ENCODE measurements at places on chromosomes 1 and 21.
A peak's percentile ranks its signal among the peaks of the same experiment; 100 is the strongest.

GRCh38 chr1:86114816-86115400, 41.7 kb downstream of the COL24A1 start:
- no peak overlapping the region for H3K4me3 ChIP-seq
- no peaks in the 10 kb centered on the region for H3K4me1 ChIP-seq
- H3K36me3 ChIP-seq: no peaks in the 10 kb centered on the region
- no peak overlapping the region for H3K27ac ChIP-seq
- no peaks in the 10 kb centered on the region for H3K27me3 ChIP-seq
- DNase-seq: no peak

DNA sequence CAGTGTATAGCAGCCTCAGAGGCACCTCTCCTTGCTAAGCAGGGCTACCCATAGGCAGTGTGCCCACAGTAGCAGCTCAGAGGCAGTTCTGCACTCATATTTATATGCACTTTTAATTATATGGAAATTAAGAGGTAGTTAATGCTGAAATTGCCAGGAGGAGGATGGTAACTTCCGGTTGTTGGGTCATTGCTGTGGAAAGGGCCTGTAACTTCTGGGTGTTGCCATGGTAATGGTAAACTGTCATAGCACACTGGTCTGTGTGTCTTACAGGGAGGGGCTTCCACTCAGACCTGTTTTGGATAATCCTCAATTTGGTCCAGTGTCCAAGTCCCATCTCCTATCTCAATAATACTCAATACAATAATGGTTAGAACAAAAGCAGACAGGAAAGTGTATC, 7.6 kb downstream of the CFH start:
- no peak overlapping the region for H3K4me3 ChIP-seq
- H3K27me3 ChIP-seq: no peaks in the 10 kb centered on the region
- H3K4me1 ChIP-seq: peaks cover 12% of the 10 kb centered on the region
- H3K27ac ChIP-seq: no peak overlapping the region

- peaks cover 11% of the 10 kb centered on the region for H3K4me1 ChIP-seq
- H3K4me3 ChIP-seq: no peak overlapping the region
- no peaks in the 10 kb centered on the region for H3K36me3 ChIP-seq
- no peak for DNase-seq
- no peaks in the 10 kb centered on the region for H3K27me3 ChIP-seq
These were observed 341.1 kb downstream of the TGFB2 start for GRCh38 chr1:218686258-218686657.

DNA sequence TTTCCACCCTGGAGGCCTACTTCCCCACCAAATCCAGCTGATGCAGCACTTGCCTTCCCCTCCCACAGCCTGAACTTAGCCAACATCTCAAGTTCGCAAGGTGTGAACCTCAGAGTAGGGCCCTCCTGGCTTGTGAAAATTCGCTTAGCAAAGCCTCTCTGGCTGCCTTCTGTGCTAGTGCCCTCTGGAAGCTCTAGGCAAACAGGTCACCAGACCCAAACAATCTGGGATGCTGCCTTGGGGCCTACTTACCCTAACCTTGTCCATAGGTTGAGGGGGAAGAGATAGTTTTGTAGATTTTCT, 30.3 kb upstream of the TRABD2B start:
- H3K36me3 ChIP-seq: no peaks in the 10 kb centered on the region
- H3K27me3 ChIP-seq: no peaks in the 10 kb centered on the region
- no peak overlapping the region for H3K4me3 ChIP-seq
- H3K4me1 ChIP-seq: no peaks in the 10 kb centered on the region
- no peak overlapping the region for H3K27ac ChIP-seq

GRCh38 chr1:44217809-44218410, 4.6 kb downstream of the DMAP1 start:
- no peak overlapping the region for H3K4me3 ChIP-seq
- H3K27me3 ChIP-seq: no peaks in the 10 kb centered on the region
- H3K4me1 ChIP-seq: peaks cover 9% of the 10 kb centered on the region
- H3K27ac ChIP-seq: no peak overlapping the region
- peaks cover 76% of the 10 kb centered on the region for H3K36me3 ChIP-seq
- peak; percentile 73 for DNase-seq

DNA sequence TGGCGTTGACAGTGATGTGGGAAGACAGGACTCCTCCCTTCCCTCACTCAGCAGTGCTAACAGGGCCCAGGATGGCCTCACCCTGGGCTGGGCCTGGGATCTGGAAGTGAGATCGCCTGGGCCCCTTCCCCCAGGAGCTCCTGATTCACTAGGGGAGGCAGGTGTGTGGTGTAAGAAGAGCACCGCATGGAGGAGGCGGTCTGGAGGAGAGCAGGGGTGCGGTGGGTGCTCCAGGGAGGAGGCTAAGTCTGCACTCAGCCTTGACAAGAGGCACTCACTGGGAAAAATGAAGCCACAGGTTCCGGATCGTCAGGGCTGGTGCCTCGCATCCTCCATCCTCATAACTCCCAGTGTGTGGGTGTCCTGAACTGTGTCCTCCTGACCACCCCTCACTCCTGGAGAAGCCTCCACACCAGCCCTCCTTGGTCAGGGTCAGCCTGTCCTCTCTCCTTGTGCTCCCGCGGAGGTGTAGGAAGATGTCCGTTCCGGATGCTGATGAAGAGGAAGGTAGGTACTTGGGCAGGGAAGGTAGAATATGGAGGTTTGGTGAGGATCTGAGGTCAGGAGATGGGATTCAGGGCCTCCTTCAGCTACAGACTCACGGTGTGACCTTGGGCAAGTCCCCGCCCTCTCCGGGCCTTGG, 142.1 kb upstream of the WNT4 start:
- no peak overlapping the region for H3K27ac ChIP-seq
- peaks cover 6% of the 10 kb centered on the region for H3K27me3 ChIP-seq
- H3K36me3 ChIP-seq: no peaks in the 10 kb centered on the region
- H3K4me3 ChIP-seq: no peak overlapping the region
- DNase-seq: no peak

- no peaks in the 10 kb centered on the region for H3K36me3 ChIP-seq
- no peak overlapping the region for H3K4me3 ChIP-seq
- peaks cover 18% of the 10 kb centered on the region for H3K4me1 ChIP-seq
- DNase-seq: peak; percentile 56
- H3K27ac ChIP-seq: no peak overlapping the region
These were observed 148.5 kb downstream of the TENT5C start for GRCh38 chr1:117754061-117754969.

DNA sequence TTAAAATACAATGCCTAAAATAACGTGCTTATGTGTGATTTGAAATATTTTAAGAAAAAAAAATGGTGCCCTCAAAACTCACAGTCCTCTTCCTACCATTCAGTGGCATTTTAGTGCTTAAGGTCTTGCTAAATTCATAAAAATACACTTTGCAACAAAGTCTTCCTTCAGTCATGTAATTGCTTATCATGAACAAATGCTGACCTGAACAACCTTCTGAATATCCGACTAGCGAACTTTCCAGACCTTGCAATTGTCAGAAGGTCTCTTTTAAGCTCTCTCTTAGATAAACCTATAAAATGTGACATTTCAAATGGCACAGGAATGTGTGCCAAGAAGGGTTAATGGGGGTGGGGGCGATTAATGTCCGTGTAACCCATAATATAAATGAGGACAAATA, 858 bp downstream of the BRINP3 start:
- DNase-seq: no peak
- H3K4me1 ChIP-seq: no peaks in the 10 kb centered on the region
- no peak overlapping the region for H3K4me3 ChIP-seq
- no peaks in the 10 kb centered on the region for H3K36me3 ChIP-seq
- no peaks in the 10 kb centered on the region for H3K27me3 ChIP-seq

DNA sequence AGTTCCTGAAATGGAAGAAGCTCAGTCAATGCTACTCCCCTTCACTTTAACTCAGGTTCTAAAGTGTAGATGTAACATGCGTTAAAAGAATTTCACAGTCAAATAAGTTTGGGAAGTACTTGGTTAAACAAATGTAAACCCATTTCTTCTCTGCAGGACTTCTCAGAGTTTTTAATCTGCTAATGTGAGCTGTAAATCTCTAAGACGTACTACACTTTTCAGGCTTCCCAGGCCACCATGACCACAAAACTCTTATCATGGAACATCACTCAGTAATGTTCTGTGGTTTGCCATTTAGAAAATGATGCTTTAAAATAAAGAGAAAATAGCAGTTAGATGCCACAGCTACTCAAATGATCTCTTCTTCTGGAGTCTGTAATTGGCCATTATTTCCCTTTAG, 104.3 kb downstream of the HHIPL2 start:
- no peak overlapping the region for H3K27ac ChIP-seq
- H3K4me1 ChIP-seq: no peaks in the 10 kb centered on the region
- no peak overlapping the region for H3K4me3 ChIP-seq
- H3K27me3 ChIP-seq: no peaks in the 10 kb centered on the region
- DNase-seq: no peak

DNA sequence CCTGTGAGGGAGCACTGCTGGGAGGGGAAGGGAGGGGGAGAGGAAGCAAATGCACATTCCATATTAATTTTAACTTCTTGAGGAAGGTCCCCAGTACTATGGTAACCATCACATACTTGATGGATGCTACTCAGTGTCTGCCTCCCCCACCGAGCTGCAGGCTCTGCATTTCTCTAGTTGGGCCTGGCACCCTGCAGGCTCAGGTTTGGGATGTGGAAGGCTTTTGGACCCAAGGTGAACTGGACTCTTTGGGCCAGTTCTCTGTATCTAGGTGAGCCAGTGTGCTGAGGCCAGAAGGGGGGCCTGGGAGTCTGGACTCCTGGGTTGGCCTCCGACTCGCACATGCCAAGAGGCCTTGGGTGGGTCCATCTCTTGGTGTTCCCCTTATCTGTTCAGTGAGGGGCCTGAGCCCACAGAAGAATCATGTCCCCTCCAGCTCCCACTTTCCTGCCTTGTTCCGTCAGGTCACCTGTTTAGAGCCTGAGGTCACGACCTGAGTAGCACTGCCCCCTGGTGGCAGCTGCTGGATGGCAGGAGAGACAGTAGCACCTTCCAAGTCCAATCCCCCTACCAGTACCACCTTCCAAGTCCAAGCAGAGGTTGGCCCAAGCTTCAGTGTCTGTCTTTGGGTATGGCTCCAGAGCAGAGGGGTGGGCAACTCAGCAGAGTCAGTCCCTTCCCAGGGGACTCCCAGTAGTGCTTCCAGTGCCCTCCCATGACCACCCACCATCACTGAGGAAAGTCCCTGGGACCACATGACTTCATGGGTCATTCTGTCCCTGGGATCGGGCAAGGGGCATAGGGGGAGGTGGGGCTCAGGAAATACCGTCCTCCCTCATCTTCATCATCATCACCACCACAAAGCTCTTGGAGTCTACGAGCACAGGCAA, 241.8 kb downstream of the TRABD2B start:
- H3K27me3 ChIP-seq: no peaks in the 10 kb centered on the region
- peaks cover 26% of the 10 kb centered on the region for H3K4me1 ChIP-seq
- DNase-seq: no peak
- no peak overlapping the region for H3K27ac ChIP-seq
- no peaks in the 10 kb centered on the region for H3K36me3 ChIP-seq

DNA sequence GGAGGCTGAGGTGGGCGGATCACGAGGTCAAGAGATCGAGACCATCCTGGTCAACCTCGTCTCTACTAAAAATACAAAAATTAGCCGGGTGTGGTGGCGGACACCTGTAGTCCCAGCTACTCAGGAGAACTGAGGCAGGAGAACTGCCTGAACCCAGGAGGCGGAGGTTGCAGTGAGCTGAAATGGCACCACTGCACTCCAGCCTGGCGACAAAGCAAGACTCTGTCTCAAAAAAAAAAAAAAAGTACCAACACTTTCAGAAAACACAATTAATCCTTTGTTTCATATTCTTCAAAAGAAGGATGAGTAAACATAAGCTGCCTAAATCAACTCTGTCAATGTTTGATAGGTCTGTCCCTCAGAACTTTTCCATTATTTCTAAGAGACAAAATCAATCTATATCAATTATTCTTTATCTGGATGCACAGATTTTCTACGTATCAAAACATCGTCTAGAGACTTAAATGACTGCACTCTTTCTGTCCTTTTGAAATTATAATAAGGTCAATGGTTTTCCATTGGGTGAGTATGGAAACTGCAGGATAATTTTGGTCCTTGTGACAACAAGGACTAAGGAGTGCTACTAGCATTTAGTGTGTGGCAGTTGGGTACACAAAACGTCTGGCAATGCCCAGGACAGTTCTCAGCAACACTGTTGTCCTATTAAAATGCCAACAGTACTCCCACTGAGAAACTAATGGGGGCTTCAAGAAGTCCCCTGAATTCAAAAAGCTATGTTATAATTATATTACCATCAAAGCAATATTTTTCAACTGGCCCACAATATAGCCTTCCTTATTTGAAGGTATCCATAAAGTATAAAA, 40.7 kb downstream of the LPGAT1 start:
- no peak for DNase-seq
- H3K27me3 ChIP-seq: no peaks in the 10 kb centered on the region
- H3K4me3 ChIP-seq: no peak overlapping the region

DNA sequence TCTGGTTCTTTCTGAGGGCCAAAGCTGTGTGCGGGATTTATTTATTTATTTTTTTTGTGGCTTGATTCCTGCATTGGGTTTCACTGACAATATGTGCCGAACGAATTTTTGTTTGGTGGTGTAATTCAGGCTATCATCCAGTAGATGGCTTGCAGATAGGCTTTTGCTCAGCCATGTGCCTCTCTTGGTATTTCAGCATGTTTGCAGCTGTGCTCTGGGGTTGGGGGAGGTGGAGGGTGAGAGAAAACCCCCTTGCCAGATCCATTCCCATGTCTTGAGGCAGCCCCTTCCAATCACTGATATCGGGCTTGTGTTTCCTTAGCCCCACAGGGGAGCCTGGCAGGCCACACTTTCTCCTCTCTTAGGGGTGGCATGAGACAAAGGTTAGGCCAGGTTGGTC, 302.4 kb downstream of the PTGER3 start:
- H3K27ac ChIP-seq: no peak overlapping the region
- H3K4me1 ChIP-seq: no peaks in the 10 kb centered on the region
- no peak overlapping the region for H3K4me3 ChIP-seq
- no peaks in the 10 kb centered on the region for H3K27me3 ChIP-seq
- H3K36me3 ChIP-seq: no peaks in the 10 kb centered on the region

DNA sequence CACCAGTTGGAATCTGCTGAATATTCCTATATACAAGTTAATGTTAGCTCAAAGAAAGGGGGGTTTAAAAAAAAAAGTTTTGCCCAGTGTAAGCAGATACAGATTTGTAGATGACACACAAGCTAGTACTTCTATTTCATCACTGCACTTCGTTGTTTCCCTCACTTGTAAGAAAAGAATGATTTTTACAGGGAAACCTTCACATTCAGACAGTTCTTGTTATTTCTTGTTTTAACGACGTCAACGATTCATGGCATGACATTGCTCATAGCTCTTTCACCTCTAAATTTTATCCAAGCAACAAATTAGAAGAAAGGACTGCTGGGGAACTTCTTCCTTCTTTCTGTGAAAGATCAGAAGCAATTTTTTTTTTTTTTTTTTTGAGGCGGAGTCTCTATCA, 25.7 kb upstream of the C1orf105 start:
- H3K4me1 ChIP-seq: peaks cover 37% of the 10 kb centered on the region
- DNase-seq: no peak
- H3K4me3 ChIP-seq: no peak overlapping the region
- H3K27me3 ChIP-seq: no peaks in the 10 kb centered on the region
- H3K36me3 ChIP-seq: no peaks in the 10 kb centered on the region
- H3K27ac ChIP-seq: no peak overlapping the region
